Chondrocyte (in vitro differentiated cells): ENCODE measurements at places on chromosomes 7 and 10.
A peak's percentile ranks its signal among the peaks of the same experiment; 100 is the strongest.

GRCh38 chr7:39969431-39969830 lies 19.4 kb downstream of the CDK13 start:
- H3K4me1 ChIP-seq: peaks cover 72% of the 10 kb centered on the region
- H3K36me3 ChIP-seq: peaks cover 3% of the 10 kb centered on the region
- DNase-seq: no peak
- H3K27ac ChIP-seq: peak overlapping the region; percentile 45
- no peak overlapping the region for H3K4me3 ChIP-seq

- no peaks in the 10 kb centered on the region for H3K36me3 ChIP-seq
- no peaks in the 10 kb centered on the region for H3K4me1 ChIP-seq
- no peak overlapping the region for H3K4me3 ChIP-seq
Observed at GRCh38 chr10:104509981-104510380, 131.1 kb upstream of the SORCS3 start.

- no peak overlapping the region for H3K27ac ChIP-seq
- DNase-seq: no peak
- no peak overlapping the region for H3K4me3 ChIP-seq
- H3K4me1 ChIP-seq: no peaks in the 10 kb centered on the region
- H3K27me3 ChIP-seq: no peaks in the 10 kb centered on the region
- H3K36me3 ChIP-seq: no peaks in the 10 kb centered on the region
Observed at GRCh38 chr7:37016064-37016878, 292.0 kb upstream of the AOAH start.

- H3K4me1 ChIP-seq: peaks cover 66% of the 10 kb centered on the region
- no peak overlapping the region for H3K4me3 ChIP-seq
- no peaks in the 10 kb centered on the region for H3K36me3 ChIP-seq
- no peaks in the 10 kb centered on the region for H3K27me3 ChIP-seq
- DNase-seq: no peak
Observed at GRCh38 chr7:137003086-137003485, 134.6 kb downstream of the CHRM2 start.

GRCh38 chr10:42637142-42637541 lies 1.2 kb downstream of the ZNF33B start:
- DNase-seq: no peak
- H3K4me1 ChIP-seq: peaks cover 16% of the 10 kb centered on the region
- H3K27me3 ChIP-seq: peaks cover 4% of the 10 kb centered on the region
- H3K27ac ChIP-seq: no peak overlapping the region
- peaks cover 2% of the 10 kb centered on the region for H3K36me3 ChIP-seq
